ENCODE measurements at places on chromosomes 7 and 10. TPM values are rescaled to one million over a fixed set of nuclear protein-coding genes. Genes with fewer than 3 reads are reported as not detected.

FAM25A gene
- total RNA-seq: not detected

ZNF33B gene
- 27.6 TPM for total RNA-seq

PLCE1 gene
- total RNA-seq: 0.02 TPM

COX15 gene
- total RNA-seq: 38.3 TPM

TMEM178B gene
- 0.80 TPM for total RNA-seq

ASB4 gene
- total RNA-seq: not detected

PPP1R17 gene
- total RNA-seq: not detected

NPC1L1 gene
- total RNA-seq: not detected

CALHM3 gene
- not detected for total RNA-seq

ZNF735 gene
- not detected for total RNA-seq

NRG3 gene
- not detected for total RNA-seq

TAS2R41 gene
- not detected for total RNA-seq

NAT16 gene
- not detected for total RNA-seq

TMEM225B gene
- 2.4 TPM for total RNA-seq

ENKUR gene
- total RNA-seq: not detected

OR2A1 gene
- total RNA-seq: not detected

MDFIC gene
- total RNA-seq: 90.1 TPM
